Urinary bladder (tissue), 4 donors: ENCODE measurements at places on chromosomes 6 and 20. TPM values are rescaled to one million over a fixed set of nuclear protein-coding genes. Genes with fewer than 3 reads are reported as not detected.

Gene GLP1R
- total RNA-seq, result 0.58 TPM

DNA sequence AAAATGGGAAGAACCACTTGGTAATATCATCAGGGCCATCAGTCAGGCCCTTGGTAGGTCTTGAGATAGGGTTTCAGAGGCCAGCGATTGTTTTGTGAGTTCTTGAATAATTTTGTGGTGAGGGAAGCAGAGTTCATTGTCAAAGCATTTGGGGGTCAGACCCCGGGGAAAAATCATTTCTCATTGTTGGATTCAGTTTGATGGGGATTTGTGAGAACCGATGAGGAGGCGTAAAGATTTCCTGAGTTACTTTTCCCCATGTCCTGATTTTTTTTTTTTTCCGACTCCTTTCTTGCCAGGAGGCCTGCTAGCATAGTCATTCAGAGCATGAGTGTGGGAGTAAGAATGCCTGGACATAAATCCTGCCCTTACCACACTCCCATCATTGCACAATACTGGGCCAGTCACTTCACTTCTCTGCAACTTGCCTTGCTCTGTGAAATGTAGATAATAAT is 60.3 kb downstream of the TSHZ2 start:
- DNase-seq, result no peak

- no peak for DNase-seq
Measured at GRCh38 chr20:1283522-1284510, 17.7 kb downstream of the SNPH start.

DNA sequence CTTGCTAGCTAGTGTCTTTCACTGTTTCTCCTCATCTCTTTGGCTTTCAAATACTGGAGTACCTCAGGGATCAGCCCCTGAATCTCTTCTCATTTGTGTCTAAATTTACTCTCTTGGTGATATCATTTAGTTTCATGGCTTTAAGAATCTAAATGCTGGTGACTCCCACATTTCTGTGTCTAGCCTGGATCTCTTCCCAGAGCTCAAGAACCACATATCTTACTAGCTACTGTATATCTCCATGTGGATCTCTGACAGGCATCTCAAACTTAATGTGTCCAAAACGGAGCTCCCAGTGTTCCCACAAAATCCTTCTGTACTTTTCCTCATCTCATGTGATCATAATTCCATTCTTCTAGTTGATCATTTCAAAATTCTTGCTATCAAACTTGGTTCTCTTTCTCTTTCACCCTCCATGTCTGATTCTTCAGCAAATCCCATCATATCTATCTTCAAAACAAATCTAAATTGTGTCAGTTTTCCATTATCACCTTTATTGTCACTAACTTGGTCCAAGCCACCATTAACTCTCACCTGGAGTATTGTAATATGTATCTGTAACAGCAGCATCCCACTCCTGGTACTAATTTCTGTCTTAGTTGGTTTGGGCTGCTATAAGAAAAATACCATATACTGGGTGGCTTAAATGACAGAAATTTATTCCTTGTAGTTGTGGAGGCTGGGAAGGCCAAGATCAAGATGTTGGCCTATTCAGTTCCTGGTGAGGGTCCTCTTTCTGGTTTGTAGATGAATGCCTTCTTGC is 45.9 kb downstream of the CCDC170 start:
- DNase-seq, result no peak

- no peak for DNase-seq
Measured at GRCh38 chr20:35975576-35976373, 7.4 kb downstream of the CNBD2 start.

- no peak for DNase-seq
Measured at GRCh38 chr6:87444362-87444761, 28.4 kb upstream of the SLC35A1 start.

GRCh38 chr6:6588064-6588923 is at the start of gene LY86:
Gene LY86 (plus strand): TSS chr6:6588720. CDS start chr6:6588735, 15 bp downstream.
- peak; percentile 26 for DNase-seq

DNA sequence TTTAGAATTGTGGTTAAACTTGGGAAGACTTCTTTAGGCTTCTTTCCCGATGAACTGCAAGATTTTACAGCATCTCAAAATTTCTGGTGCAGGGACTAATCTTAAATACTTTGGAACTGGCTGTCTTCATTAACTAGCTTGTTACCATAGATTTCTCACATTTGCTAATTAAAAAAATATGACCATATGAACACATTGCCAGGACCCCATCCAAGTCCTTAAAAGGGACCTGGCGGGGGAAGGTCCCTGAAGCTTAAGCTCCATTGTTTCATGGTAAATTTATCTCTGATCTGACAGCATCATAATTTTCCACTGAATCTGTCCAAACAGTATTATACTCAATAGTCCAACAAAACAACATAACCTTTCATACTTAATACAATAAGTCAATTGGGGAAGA is 517.8 kb upstream of the FLRT3 start:
- no peak for DNase-seq

Gene OR10C1
- total RNA-seq, result not detected

Gene MAS1
- 0.05 TPM for total RNA-seq

DNA sequence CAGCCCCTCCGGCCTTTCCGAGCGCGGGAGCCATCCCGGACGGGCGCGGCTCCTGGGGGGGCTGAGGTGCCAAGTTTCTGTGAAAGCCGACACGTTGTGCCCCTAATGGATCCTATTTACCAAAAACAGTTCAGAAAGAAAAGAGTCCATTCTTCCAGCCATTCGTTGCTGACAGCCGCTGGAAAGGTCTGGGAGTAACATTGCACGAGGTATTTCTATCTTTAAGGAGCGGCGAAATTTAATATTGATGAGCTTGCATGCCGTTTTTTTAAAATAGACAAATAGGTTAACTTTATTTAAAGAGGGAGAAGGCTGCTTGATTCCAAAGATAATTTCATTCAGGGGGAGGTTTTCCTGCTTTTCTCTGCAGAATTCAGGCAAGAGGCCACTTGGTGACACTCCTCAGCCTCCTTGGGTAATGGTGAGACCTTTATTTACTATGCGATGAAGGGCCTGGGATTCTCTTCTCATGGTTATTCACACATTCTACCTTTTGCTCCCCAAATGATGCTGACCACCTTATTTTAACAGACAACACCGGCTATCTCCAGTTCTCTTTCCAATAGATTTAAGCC is 988 bp downstream of the TIAM2 start:
- DNase-seq, result no peak

Gene CPXM1
- total RNA-seq, result 46.9 TPM

Gene EPPIN
- not detected for total RNA-seq

GRCh38 chr6:123777563-123777962 is 26.1 kb upstream of the NKAIN2 start:
- DNase-seq, result no peak

Gene HLA-DQA2
- total RNA-seq, result 0.95 TPM

Gene RPS6KA2
- 34.7 TPM for total RNA-seq

GRCh38 chr6:126535595-126535994 is 195.7 kb downstream of the CENPW start:
- no peak for DNase-seq

Gene ROS1
- total RNA-seq, result not detected

- no peak for DNase-seq
Measured at GRCh38 chr6:117674503-117674902, 766 bp upstream of the NUS1 start.

GRCh38 chr6:14817074-14817473 is 428.8 kb upstream of the JARID2 start:
- no peak for DNase-seq

Gene KLC4
- total RNA-seq, result 17.1 TPM

Gene LPA
- total RNA-seq, result 4.0 TPM

DNA sequence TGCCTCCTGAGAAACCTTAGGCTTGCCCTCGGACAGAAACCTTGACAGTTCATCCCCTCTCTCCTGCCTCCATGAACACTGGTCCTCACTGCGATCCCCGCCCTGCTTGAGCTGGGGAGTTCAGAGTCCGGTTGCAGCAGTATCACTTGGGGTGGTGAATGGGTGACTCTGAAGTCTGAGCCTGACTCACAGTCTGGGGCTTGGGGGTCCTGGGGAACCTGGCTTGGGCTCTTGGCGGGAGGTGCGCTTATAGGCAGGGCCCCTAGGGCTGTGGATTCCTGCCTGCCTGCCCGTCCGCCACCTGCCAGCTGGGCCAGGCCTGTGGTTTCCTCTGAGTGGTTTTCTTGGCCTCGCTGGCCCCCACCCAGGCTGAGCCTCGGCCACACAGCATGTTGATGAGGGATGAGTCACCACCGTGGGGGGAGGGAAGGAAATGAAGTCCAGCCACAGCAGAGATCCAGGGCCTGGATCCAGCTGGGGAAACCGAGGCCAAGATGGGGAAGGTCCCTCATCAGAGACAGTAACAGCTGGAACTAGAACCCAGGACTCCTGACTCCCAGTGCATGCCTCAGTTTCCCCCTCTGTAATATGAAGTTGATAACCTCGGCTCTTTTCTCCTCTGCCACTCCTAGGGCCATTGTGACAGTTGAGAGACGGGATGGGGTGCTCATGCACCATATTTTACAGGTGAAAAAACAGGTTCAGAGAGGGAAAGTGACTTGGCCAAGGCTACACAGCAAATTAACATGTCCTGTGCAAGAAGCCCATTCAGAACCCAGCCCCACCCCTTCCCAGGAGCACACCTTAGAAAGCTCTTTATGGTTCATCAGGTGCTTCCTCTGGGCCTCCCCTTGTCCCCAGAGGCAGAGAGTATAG is 9.2 kb downstream of the FOXS1 start:
- no peak for DNase-seq

GRCh38 chr6:34773916-34774315 is 16.6 kb downstream of the SNRPC start:
- no peak for DNase-seq

GRCh38 chr6:44655412-44656342 is 268.2 kb downstream of the CDC5L start:
- DNase-seq, result no peak

- DNase-seq, result no peak
Measured at GRCh38 chr6:25960734-25961133, 1.9 kb upstream of the TRIM38 start.

- DNase-seq, result no peak
Measured at GRCh38 chr6:103784117-103784516, 1075.6 kb downstream of the HACE1 start.

- DNase-seq, result no peak
Measured at GRCh38 chr20:40957265-40957760, 71.3 kb upstream of the TOP1 start.

DNA sequence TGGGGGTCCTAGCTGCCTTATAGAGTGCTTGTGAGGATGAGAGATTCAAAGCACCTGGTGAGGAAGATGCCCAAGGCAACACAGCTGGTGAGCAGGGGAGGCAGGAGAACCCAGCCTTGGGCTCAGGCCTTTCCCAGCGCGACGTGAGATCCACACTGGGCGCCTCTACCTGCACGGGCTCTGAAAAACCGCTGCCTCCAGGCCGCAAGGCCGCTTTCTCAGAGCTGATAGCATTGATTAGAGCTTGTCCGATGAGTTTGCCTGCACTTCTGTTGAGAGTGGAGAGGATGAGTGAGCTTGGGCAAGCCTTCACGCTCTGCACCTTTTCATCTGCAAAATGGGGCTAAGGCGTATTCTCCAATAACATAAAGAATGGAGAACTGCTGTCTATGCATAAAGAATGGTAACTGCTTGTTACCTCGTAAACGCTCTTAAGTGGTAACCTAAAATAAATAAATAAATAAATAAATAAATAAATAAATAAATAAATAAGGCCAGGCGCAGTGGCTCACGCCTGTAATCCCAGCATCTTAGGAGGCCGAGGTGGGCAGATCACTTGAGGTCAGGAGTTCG is 916 bp downstream of the PABPC1L start:
- DNase-seq, result no peak

DNA sequence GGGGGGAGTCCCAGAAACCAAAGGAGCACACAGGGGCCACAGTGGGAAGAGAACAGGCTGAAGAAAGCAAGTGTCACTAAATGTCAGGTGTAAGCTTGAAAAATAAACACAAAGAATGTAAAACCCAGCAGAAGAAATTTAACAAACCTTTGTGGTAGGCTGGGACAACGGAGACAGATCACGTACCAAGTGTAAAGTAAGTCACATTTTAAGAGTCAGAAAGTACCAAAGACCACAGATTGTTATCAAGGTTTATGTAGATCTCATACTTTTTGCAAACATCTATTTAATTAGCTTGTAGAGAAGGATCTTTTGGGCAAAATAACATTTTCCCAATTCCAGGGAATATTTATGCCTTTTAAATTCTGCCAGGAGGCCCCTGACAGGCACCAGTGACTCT is 1.6 kb downstream of the CLIC5 start:
- DNase-seq, result no peak

DNA sequence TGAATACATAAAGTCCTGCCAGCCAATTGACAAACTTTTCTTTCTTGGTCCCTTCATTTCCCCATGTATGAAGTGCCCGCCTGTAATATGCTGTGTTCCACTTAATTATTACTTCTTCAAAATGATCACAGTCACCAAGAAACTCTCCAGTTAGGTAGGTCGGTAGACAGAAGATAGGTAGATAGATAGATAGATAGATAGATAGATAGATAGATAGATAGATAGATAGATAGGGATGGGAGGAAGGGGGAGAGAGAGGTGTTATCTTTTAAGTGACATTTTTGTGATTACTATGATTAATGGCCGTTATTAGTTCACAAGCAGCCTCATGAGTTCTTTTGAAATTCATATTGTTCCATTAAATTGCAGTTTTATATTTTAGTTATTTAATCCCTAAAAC is 79.5 kb upstream of the TPD52L1 start:
- DNase-seq, result no peak

Gene ADISSP
- 10.0 TPM for total RNA-seq

Gene C6orf58
- total RNA-seq, result not detected

Gene NKAPL
- total RNA-seq, result 0.90 TPM

GRCh38 chr6:119974430-119975159 is 625.0 kb upstream of the MAN1A1 start:
- no peak for DNase-seq

DNA sequence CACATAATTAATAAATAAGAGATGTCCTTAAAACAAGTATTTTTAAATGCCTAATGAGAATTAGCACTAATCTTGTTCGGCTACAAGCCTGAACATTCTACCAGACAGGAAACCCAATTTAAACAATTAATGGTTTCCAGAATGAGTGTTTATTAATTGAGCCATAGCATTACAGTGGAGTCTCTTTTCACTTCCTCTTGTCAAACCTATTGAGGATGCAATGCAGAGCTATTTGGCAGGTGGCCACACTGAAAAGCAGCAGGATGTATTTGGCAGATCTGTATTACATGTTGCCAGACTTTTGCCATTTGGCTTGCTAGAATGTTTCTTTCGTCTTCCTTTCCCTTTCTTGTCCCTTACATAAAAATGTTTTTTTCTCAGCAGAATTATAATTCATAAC is 475.2 kb upstream of the MARCKS start:
- DNase-seq, result no peak

Gene WFDC2
- not detected for total RNA-seq

DNA sequence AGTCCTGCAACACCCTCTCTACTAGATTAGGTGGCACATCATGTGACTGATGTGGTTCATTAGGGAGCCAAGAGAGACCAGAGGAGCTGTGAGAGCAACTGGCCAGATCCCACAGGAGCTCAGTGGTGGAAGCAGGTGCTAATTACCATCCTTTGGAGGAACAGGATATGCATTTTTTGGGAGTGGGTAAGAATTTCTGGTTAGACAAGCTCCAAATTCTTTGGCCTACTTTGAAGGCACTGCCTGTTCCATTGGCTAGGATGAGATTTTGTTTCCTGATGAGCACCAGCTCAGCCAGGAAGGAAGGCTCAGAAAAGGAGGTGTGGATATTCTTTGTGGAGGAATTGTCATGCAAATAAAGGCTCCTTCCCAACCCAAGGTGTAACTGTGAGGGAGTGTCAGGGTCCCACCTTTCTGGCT is 130.3 kb upstream of the BMP2 start:
- no peak for DNase-seq
